ENCODE measurements at places on chromosomes 13 and 19.

DNA sequence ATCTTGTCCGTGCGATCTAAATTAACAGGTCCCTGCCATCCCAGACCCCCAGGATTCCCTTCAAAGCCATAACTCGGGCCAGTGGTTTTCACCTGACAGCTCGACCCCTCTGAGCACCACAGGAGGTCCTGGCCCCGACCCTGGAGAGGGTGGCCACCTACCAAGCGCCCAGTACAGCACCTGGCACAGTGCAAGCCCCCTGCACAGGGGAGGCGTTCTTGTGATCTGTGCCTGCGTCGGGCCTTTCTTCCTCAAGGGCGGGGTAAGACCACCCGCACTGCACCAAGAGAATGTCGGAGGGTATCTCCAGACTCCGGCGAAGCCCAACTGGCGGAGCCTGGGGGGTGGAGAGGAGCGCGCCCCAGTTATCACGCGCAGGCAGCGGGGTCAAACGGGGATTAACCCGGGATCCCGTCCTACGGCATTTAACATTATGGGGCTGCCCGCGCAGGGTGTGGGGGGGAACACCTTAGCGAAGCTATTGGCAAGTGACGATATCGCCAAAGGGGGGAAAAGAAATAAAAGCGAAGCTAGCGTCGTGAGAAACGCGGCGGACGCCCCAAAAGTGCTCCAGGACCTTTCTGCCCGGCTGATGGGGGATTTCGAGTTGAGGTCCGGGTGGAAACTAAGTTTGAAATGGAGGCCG is 1.3 kb upstream of the HNRNPL start:
- DNase-seq, result no peak

DNA sequence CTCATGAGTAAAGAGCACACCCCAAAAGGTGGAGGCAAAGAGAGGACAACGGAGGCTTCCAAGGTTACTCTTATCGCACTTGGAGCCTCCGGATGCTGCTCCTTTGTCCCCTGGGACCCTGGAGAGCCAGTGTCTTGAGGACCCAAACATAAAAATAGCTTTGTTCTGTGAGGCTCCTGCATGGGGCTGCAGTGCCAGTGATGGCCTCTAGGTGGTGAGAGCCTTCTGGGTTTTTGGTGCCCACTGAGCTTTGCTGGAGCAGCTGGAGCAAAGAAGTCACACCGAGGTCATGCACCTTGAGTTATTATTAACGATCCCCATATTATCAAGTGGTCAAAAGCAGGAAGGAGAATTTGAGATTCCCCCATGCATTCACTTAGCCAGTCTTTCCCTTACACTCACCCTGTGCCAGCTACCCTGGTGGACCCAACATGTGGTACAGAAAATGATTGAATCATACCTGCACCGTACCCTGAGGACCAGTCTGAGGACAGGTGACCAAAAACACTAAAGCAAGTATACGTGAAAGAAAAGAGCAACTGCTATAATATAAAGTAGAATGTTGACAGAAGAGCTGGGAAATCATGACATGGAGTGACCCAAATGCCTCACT is 41.5 kb downstream of the ZNF682 start:
- DNase-seq, result no peak

DNA sequence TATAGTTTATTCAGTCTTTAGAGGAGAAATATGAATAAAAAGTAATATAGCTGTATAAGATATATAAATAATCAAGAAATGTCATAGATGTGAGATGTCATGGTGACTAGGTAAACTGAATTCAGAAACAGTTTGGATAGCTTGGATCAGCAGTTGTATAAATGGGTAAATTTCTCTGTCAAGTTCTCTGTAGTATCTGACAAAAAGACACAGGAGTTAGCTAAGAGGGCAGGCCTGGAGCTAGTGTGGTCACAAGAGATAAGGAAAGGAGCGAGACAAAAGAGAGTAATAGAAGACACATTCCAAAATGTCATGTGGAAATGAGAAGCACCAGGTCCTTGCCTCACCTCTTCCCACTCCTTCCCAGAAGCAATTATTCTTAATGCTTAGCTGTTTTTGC is 349.0 kb downstream of the LMO7 start:
- DNase-seq, result no peak

- DNase-seq, result no peak
Measured at GRCh38 chr13:99431927-99432608, 69.2 kb upstream of the TM9SF2 start.

DNA sequence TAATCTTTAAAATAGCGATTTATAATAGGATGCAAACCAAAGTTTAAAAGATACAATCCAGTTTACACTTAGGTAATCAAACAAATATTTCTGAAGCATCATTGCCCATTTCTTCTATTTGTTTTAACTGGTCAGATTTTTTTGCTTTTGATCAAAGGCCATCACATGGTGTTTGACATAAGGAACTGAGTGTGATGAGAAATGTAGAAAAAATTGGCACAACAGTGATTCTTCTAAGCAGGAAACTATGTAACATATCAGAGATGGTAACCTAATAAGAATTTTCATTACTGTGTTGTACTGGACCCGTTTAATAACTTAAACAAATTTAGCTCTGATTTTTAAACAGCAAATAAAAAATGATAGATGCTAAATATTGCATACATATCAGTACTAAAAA is 644.7 kb upstream of the KLF12 start:
- DNase-seq, result no peak

DNA sequence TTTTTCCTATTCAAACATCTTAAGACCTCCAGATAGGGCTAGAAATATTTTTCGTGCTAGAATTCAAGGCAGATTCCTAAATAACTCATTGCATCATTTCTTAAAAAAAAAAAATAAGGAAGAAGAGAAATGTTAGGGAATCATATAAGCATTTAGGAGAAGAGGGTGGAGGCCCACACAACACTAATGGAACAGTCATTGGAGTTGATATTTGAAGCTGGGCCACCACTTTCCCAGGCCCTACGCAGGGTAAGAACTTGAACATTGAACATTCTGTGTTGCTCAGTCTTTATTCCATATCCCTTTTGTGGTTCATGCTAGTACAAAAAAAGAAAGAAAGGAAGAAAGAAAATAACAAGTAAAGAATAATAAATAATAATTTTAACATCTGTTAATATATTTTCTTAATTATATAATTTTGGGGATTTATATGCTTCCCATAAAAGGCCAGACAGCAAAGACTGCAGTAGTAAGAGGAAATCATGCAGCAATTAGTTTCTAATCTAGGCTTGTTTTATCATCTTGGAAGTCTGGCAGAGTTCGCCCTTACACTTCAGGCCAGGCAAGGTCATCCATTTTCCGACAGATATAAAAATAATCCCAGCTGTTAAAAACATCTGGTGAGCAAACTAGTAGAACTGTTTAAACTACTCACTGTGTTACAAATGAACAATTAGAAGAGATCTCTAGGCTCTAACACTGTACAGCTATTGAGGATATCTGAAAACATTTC is 127.7 kb downstream of the FRY start:
- no peak for DNase-seq

DNA sequence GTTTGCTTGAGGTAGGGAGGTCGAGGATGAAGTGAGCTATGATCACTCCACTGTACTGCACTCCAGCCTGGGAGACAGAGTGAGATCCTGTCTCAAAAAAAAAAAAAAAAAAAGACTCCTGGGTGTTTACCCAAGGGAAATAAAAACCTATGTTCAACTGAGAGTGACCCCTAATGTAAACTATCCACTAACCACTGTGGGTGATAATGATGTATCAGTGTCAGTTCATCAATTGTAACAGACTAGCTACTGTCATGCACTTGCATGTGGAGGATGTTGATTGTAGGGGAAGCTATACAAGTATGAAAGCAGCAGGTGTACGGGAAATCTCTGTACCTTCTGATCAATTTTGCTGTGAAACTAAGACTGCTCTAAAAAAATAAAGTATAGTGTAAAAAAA is 2.6 kb upstream of the CIB3 start:
- DNase-seq, result no peak

DNA sequence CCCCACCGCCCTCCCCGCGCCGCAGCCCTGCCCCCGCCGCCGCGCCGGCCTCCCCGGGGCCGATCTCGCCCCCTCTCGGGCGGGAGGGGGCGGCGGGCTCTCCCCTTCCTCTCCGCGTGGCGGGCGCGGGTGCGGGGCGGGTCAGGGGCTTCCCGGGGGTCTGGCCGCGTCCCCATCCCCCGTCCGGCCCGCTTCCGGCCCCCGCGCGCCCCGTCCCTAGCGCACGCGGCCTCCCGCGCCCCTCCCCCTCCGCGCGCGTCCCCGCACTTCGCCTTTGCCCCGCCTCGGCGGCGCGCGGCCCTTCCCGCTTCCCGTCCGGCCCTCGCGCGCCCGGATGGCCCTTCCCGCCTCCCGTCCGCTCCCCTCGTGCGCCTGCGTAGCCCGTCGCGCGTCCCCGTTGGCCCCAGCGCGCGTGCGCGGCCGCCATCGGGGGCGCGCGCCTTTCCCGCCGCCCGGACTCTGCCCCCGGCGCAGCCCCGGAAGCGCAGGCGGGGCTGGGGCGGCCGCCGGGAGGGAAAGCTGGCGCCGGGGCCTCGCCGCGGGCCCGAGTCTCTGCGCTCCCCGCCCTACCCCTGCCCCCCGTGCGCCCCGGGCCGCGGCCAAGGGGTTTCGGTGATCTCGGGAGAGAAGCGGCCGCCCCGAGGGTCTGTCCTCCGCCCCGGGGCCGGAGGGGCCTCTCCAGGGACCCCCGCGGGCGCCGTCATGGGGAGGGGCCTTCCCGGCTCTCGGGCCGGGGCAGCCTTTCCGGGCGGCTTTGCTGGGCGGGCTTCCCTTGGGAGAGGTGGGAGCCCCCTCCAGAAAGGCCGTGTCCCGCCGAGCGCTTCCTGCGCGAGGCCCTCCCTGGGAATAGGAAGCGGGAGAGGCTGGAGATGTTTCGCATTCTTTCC is 519 bp downstream of the PTBP1 start:
- DNase-seq, result peak; percentile 69

GRCh38 chr13:110470272-110471009 is 91.1 kb downstream of the RAB20 start:
- DNase-seq, result no peak

DNA sequence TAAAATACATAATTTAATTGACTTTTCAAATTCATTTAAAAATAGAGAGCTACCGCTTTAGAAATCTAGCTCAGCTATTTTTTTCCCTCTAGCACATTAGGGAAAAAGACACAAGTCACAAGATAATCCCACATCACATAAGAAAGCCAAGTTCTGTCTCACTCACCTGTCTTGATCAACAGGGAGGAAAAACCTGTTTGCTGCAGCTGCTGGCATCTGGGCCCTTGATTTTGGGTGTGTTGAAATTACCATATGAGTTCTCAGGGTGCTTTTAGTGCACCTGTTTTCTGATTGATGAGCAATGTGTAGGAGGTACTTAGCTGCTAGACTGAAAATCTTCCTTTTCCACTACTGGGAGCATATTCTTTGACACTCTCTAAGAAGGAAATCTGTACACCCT is 53.8 kb downstream of the ZDHHC20 start:
- no peak for DNase-seq

GRCh38 chr19:39400061-39400460 is 6.6 kb upstream of the ZFP36 start:
- no peak for DNase-seq

- no peak for DNase-seq
Measured at GRCh38 chr19:30085394-30085793, 143.4 kb downstream of the URI1 start.

- DNase-seq, result no peak
Measured at GRCh38 chr13:47437406-47437805, 540.6 kb upstream of the HTR2A start.

DNA sequence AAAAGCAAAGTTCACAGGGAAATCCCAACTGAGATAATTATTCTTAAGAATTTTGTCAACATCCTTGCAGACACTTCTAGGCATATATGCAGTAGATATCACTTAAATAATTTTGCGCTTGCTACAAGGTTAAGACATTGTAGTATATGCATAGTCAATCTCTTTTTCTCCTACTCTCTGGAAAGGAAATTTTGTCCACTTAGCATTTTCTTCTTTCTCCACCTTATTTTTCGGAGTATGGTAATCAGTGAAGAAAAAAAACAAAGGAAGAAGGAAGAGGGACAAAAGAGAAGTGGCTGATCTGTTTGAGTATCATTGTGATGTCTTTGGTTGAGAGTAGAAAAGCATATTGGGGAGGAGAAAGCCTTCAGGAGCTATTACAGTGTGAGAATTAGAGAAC is 104.6 kb downstream of the LACC1 start:
- no peak for DNase-seq

- DNase-seq, result no peak
Measured at GRCh38 chr13:27830010-27830409, 37.7 kb downstream of the GSX1 start.

DNA sequence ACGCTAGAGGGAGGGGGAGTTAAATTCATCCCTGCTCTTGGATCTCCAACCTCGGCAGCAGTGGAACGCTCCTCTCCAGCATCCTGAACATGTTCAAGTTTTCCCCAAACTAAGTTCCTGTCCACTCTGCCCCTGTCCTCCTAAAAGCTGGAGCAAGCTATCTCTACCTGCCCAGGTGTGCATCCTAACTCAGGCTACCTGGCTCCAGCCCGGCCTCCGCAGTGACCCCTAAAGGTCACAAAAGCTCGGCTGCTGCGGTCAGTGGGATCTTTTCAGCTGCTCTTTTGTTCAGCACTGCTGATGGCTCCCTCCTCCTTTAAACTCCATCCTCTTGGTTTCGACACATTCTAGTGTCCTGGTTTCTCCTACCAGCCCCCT is 1.4 kb downstream of the DCUN1D2 start:
- DNase-seq, result no peak

- DNase-seq, result no peak
Measured at GRCh38 chr13:88648598-88649373, 977.6 kb downstream of the SLITRK5 start.

All from DMS79 (cell line).